ENCODE measurements at places on chromosomes 7 and 10.

GRCh38 chr10:128468462-128468861, 342.2 kb upstream of the MKI67 start:
- no peak for DNase-seq

GRCh38 chr7:157427811-157428553, 91.2 kb downstream of the DNAJB6 start:
- DNase-seq, result no peak

GRCh38 chr10:108327706-108328105, 1163.2 kb upstream of the SORCS1 start:
- DNase-seq, result no peak

- no peak for DNase-seq
Observed at GRCh38 chr10:110151467-110151866, 55.9 kb upstream of the MXI1 start.

GRCh38 chr7:157018328-157018996, 8.0 kb upstream of the MNX1 start:
- DNase-seq, result no peak

DNA sequence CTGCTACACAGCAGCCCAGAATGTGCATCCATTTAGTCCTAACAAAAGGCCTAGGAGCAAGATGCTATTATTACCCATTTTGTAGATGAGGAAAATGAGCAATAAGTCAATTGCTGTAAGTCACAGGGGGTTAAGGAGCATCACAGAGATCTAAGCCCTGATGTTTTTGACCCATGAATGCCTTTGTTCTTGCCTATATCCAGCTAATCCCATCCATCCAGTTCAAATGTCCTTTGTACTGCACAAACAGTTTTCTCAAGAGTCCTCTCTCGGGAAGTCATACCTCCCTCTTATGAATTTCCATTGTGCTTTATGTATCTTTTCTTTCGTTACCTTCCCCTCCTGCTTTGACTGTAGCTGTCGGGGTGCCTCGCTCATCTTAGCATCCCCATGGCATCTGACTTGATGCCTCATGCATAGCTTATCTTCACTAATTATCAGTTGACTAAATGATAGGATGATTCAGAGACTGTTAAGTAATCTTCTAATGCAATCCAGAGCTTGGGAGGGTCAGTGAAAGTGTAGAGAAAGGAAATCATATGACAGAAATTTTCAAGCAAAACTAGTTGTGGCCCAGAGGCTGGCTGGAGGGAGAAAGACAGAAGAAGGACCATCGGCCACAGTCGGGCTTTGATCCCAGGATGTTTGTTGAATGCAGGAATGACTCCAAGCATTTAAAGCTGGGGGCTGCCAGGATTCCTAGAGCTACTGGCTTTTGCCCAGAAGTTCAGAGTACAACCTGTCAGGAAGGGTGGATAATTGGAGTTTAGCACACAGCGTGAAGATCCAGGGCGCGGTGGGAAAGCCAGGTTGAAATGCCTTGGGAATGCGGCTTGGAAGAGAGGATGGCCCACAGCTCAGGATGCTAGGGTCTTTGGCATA, 23.5 kb downstream of the BLVRA start:
- DNase-seq, result no peak

GRCh38 chr7:98629001-98629431, 11.9 kb downstream of the NPTX2 start:
- DNase-seq, result no peak

DNA sequence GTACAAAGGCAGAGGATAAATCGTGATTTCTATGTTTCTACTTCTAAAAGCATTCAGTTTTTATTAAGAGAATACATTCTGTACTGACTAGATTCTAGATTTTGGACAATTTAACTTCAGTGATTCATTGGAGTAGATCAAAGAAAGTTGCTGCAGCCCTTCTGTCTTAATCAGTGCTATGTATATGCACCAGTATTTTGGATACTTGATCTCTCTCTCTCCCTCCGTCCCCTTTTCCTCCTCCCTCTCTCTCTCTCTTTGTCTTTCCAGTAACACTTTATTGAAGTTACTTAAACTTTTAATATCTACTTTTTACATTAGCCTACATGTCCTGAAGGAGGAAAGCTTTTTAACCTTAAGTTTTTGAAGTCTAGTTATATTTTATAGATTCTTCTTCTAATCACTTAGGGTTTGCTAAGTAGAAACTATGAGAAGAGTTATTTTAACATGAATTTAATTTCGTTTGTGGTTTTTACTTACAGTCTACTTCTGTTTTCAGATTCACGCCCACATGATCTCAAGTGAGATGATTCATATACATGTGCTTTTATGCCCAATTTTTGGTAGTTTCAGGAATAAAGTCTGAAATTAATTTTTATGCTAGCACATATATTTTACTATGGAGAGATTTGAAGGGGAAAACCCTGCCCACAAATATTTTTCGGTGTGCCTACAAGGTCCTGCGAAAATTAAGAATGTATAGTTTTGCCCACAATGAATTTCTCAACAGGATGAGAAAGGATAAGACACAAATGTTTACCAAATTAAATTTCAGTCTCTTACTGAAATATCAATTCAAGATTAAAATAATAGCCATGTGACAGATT, 9.1 kb downstream of the MDFIC start:
- peak; percentile 44 for DNase-seq

DNA sequence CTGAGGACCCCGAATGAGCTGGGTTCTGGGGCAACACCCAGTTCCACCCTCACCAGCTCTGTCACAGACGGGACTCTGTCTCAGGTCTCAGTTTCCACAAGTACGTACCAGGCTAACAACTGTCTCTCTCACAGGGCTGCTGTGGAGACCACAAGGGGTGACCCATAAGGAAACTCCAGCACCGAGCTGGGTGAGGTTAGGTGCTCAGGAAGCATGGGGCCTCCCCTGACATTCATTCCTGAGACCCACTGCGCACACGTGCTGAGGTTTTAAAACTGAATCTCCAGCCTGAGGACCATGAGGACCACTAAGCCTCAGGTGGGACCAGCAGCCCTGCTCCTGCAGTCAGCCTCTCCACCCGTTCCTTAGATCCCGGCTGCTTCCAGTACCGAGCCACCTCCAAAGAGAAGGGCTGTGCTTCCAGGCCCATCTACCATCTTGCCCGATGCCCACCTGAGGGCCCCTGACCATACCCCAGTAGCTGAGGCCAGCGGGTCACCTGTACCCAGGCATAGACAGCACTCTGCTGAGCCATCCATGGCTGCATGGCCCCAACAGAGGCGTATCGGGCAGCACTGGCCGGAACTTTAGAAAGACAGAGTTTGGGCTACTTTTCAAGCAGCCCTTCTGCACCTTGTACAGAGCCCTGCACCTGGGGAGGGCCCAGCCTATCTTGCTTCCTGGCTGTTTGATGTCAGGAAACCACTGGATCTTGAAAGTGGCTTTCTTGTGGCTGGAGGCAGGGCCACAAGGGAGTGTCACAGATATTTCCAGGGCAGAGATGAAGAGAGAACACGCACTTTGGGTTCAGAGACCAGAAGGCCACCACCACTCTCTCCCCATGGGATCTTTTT, 18.7 kb downstream of the HSPA12A start:
- peak; percentile 41 for DNase-seq

GRCh38 chr10:119377451-119377957, 165.0 kb downstream of the RGS10 start:
- DNase-seq, result no peak

GRCh38 chr7:139104091-139104450, 5.4 kb downstream of the ZC3HAV1 start:
- no peak for DNase-seq

DNA sequence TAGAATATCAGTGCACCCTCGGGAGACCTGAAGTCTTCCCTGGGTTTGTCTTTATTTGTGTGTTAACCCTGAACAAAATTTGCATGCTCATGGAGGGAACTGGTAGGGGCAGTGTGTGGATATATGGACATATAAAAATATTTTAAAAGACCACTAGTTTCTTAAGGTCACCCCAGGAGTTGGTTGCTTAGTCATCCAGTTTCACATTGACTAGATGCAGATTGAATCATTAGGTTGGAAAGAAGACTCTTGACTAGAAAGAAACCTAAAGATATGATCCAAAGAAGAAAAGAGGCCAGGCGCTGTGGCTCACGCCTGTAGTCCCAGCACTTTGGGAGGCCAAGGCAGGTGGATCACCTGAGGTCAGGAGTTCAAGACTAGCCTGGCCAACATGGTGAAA, 137.1 kb downstream of the KAT6B start:
- no peak for DNase-seq

- DNase-seq, result no peak
Observed at GRCh38 chr10:7389844-7390243, 21.0 kb downstream of the SFMBT2 start.

DNA sequence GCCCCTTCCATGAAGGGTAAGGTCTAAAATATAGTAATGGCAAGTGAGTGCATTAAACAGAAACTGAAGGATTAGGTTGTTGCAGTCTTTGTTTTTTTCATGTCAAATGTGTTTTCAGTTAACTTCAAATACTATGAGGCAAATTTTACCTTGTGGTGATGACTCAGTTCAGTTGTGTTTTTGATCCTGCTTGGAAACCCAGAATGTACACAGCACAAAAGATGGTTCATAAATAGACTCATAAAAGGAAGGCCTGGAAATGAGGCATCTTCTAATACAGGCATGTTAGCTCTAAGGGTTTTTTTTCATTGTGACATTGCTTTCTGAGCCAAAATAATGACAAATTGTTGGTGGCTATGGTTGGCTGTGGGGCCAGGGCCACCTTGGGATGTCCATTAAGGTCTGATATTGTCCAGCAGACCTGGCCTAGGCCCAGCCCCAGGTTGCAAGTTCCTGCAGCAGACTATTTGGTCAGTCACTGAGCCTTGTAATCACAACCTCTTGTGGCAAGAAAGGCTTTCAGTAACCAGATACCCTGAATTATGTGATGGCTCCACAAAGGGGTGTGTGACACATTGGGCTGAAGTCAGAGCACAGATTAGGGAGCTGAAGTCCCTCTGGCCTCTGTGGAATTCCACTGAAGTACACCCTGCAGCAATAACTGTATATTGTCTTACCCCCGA, 69.0 kb upstream of the SAMD8 start:
- no peak for DNase-seq

- no peak for DNase-seq
Observed at GRCh38 chr7:148661471-148661870, 37.2 kb upstream of the CUL1 start.

GRCh38 chr7:130669085-130669700, 645 bp upstream of the COPG2 start:
- DNase-seq, result no peak

Data from CD4-positive, alpha-beta T cell (primary cell).